ENCODE measurements at places on chromosomes 12 and 14.

DNA sequence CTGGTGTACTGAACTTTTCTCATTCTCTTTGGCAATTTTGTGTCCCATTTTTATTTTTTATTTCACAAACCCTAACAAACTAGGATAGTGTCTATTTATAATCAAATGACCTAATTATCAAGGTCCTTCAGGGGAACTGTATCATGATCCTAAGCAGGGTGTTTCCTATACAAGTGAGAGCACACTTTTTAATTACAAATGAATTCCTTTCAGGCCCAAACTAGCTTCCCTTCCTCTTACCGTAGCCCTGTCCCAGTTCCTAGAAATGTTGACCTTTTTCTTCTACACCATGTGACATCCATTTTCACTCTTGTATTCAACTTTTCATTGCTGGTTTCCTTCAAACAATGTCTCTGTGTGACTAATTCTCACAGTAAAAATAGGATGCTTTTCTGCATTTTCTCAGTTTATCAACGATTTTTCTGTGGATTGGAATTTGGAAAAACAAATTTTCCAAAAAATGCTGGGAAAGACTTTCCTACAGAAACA is 411.4 kb downstream of the CCDC91 start:
- no peak for DNase-seq

GRCh38 chr14:79473651-79474050 is 737.7 kb downstream of the DIO2 start:
- DNase-seq, result no peak

- DNase-seq, result no peak
These were observed 259.9 kb upstream of the DDHD1 start for GRCh38 chr14:53412819-53413675.

GRCh38 chr12:19298836-19299605 is 140.3 kb upstream of the AEBP2 start:
- no peak for DNase-seq

DNA sequence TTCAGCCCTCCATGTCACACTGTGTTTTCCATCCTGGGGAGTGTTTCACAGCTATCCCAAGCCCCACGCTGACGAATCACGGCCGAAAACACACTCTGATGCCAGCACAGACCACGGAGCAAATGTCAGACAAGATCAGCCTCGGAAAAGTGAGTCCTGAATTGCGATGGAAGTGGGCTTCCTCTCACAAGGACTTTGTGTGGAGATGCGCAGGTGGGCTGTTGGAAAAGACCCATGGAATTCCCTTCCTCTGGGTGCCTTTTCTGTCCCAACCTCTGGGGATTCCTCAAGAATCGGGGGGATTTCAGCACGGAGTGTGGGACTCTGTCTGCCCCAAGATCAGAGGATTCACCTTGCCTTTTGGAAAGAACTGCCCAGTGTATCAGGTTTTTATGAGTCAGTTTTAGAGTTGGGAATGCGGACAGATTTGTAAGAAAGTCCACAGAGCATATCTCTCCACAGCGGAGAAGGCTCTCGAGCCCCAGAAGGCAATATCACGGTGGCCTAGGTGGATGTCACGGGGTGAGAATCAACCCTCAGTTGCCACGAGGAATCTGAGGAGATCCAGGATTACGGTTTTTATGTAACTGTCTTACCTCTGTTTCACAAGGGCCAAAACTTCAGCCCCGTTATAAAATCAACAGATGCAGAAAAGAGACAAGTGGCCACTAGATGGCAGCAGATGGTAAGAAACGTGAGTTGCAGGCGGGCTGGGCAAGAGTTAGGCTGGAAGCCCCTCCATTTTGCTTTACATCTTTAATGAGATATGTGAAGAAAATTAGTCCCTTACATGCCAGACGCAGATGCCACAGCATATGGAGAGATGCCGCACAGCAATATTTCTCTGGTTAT is 201.9 kb downstream of the DAD1 start:
- DNase-seq, result no peak

All from stimulated activated CD4-positive, alpha-beta T cell treated with anti-CD3 and anti-CD28 coated beads, Interleukin-12 subunit alpha, Interleukin-12 subunit beta, amount 100 ng/mL, for 4 hours (primary cell).